Jurkat, Clone E6-1 (cell line): ENCODE measurements at places on chromosomes 12 and 14.

GRCh38 chr12:128510511-128510910, 243.5 kb downstream of the TMEM132C start:
- DNase-seq, result no peak

DNA sequence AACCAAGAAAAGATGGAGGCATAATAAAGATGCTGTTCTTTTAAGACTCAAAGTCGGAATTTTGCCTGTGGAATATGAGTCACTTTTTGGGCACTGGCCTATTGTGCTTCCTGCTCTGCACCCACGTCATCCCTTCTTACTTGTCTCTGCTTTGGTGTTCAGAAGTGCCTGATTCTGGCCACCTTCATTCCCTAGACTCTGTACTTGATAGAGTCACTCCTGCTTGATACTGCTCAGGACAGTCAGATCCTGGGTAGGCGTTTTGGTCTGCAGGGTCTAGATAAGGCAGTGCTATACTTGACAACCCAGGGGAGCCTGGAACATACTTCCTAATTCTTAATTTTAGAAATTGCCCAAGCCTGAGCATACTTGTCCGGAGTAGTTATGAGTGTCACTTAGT, 1.9 kb downstream of the LRRK2 start:
- no peak for DNase-seq

DNA sequence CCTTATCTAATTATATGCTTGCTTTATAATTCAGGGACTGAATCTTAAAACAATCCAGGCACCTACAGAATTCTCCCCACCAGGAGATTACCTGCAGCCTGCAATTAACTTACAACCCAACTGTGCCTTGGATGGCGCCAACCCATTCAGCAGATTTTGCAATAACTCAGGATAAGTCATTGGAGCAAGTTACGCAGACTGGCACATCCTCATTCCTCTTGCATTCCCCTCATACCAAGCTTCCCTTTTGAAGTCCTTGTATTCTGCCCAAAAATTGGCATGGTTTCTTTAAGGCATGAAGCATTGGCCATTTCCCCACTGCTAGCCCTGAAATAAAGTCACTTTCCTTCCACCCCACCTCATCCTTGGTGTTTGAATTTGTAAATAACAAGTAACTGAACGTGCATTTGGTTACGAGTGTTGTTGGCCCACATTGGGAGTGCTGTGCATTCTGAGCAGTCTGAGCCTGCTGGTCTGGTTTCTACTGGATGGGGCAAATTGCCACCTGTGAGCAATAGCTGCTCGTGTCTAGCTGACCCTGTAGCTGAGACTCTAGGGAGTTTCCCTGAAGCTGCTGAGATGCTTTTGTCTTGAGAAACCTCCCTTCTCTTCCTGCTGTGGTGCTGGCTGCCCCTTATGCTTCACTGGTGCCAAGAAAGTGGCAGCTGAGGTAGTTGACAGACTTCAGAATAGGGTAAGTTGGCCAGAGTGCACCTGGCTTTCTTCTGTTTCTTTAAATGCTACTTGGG, 99.2 kb upstream of the SCAF11 start:
- no peak for DNase-seq

DNA sequence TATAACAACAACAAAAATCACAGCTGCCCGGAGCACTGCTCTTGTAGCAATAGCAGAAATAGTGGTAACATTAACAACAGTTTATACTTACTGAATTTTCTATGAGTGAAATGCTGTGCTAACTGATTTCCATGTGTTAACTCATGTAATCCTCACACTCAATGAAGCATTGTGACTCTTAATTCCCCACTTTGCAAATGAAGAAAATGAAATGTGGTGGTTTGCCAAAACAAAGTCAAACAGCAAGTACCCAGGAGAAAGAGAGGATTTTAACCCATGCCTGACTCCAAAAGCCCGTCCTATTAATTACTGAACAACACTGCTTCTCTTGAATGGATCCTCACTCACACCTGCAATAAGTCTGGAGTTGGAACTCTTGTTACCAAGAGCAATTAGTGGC, 123.5 kb downstream of the MED13L start:
- no peak for DNase-seq

DNA sequence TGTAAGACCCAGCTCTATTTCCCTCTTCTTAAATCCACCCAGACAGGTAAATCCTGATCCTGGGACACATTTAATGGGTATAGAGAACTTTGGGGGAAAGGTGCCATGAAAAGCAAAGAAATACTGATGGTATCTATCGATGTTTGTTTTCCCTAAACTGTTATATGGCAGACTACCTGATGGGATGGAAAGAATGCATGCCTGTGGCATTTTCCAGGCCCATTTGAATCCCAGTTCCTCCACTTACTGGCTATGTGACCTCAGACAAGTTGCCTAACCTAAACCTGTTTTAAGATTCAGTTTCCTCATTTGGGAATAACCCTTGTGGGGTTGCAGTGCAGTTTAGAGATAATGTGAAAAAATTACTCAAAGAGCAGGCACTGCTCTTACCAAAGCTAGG, 404.5 kb downstream of the FUT8 start:
- DNase-seq, result no peak

- DNase-seq, result no peak
Measured at GRCh38 chr12:114648711-114649110, 35.3 kb downstream of the TBX3 start.

DNA sequence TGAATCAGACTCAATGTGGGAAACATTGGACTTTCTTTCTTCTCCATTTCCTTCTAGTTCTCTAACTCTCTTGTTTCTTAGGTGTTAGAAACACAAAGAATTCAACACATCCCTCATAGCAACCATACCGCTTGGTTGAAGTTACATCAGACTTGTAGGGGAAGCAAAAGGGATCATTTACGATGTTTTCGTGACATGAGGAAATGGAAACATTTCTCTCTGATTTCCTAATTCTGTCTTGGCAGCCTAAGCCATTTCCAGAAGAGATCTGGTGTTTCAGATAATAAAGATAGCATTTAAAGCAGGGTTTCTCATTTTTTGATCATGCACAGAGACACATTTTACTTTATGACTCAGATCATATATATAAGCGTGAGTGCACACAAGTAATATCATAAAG, 202.0 kb downstream of the TMEM132C start:
- no peak for DNase-seq

DNA sequence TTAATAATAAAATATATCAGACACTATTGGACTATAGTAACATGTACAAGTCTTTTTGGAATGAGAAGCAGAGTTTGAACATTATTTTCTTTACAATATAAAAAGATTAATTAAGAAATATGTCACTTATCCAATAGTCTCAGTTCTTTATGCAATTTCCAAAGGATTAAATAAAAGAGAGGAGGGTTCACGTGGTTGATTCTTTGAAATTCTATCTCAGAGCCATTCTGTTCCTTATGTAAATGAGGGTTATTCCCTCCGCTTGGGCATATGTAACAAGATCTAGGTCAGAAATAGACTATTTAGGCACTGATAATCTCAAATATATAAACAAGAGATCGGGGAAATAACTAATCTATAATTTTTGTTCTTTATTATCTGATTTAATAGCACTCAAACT, 2.1 kb upstream of the TUBA1A start:
- DNase-seq, result no peak

DNA sequence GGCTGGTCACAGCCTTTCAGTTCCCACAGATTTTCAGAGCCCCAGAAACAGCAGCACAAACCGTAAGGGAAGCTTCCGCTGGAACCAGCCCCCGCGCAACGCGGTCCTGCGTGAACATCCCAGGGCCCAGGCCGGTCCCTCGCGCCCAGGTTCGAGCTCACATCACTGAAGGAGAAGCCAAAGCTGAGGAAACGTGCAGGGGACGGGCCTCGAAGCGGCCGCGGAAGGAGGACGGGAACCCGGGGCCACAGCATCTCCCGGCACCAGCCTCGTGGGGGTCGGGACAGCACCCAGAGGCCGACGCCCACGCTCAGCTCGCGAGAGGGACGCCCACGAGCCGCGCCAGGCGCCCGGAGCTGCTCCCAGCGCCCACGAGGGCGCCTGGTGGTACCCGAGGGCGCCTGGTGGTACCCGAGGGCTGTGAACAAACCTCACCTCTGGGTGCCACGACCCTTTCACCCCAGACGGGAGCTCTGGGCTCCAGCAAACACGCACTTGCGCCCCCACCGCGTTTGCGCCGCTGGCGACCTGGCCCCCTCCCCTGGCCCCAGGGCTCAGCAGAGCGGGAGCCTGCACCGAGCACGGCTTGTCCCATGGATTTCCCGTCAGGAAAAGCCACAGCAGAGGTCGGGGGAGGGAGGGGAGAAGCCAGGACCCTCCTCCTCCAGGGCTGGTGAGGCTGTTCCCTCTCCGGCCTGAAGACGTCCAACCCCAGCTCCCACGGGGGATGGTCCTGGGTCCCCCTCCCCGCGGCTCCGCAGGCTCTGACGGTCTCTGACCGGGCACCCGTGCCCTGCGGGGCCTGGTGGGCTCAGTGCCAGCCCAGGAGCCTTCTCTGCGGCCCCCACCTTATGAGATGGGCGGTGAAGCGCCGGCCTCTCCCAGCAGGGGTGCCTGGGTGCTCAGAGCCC, 6.9 kb downstream of the LRCOL1 start:
- DNase-seq, result no peak

DNA sequence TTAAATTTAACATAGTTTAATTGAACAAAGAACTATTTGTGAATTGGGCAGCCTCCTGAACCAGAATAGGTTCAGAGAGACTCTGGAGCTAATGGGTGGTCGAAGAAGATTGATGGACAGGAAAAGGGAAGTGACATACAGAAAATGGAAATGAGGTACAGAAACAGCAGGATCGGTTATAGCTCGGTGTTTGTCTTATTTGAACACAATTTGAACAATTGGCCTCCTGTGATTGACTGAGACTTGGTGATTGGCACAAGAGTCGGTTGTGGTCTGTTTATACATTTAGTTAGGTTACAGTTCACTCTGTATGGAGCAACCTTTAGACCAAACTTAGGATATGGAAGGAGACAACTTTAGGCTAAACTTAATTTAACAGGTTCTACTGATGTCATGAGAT, 18.4 kb upstream of the CFL2 start:
- no peak for DNase-seq

- peak; percentile 99 for DNase-seq
Measured at GRCh38 chr14:91246051-91246852, 1.7 kb upstream of the GPR68 start.

DNA sequence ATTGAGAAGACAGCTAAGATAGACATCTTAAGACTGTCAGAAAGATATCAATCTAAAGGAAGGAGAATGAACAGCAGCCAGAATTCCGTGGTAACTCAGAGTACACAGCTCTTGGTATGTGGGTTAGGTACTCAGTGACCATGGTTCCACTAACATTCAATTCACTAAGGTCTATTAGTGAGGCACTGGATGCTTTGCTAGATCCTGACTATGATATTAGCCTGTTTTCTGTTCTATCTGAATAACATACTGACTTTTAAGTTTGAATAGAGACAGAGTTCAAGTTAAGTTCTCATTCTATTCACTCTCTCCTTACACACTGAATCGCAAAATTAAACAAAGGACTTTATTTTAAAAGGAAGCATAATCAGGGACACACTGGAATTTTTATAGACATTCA, 106.4 kb downstream of the PRKD1 start:
- no peak for DNase-seq

DNA sequence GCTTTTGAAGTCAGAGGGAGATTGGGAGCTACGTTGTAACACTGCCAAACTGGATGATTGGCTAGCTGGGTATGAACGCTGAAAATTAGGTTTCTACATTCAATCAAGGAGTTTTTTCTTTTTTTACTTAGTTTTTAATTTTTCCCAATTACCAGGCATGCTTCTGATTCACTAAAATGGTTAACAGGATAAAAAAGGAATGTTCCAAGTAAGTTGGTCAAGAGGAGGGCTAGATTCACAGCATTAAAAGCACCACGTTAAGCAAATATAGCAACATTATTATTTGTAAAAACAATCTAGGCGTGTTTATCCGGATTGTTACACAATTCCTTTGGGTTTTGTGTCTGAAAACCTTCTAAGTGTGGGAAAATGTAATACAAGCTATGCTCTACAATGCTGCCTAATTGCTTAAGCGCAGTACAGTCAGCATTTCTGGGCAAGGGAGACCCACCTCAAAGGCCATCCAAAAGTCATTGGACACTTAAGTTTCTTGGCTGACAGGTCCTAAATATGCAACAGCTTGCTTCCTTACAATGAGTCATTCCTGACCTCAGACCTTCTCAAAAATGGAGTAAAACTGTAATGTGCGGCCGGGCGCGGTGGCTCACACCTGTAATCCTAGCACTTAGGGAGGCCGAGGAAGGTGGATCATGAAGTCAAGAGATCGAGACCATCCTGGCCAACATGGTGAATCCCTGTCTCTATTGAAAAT, 1.2 kb downstream of the RPLP0 start:
- no peak for DNase-seq

GRCh38 chr12:132218915-132219314, 74.7 kb downstream of the NOC4L start:
- peak; percentile 57 for DNase-seq

GRCh38 chr12:124110372-124110883, 137.4 kb downstream of the ZNF664 start:
- DNase-seq, result no peak

DNA sequence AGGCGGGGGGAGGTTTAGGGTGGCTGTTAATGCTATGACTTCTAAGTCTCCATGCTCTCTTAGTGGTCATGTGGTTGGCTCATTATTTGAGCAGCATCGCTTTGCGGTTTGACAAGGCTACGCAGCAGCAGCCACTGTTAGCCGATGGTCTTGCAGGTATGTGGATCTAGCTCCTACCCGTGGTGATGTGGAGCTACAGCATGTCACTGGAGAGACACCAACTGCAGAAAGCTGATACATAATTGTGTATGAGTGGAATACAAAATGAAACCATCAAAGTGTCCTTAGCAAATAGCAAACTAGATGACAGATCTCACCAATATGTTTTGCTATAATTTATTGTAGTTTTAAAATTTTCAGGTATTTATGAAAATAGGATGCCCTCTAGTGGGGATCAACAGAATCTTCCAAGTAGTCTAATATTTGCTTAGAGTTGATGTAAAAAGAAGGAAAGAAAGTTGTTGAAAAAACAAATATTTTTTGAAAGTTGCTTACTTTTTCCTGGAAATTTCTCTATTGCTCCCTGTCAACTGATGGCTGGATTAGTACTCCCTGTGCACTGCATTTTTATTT, 94.9 kb downstream of the NAV3 start:
- DNase-seq, result peak; percentile 63

GRCh38 chr12:116498471-116498870, 60.7 kb upstream of the MAP1LC3B2 start:
- DNase-seq, result no peak

GRCh38 chr14:37202265-37202664, 4.5 kb downstream of the MIPOL1 start:
- DNase-seq, result no peak

GRCh38 chr12:23169696-23170013, 544.7 kb downstream of the ETNK1 start:
- no peak for DNase-seq

GRCh38 chr14:93954900-93955849, 21.2 kb downstream of the ASB2 start:
- no peak for DNase-seq

- no peak for DNase-seq
Measured at GRCh38 chr14:77681196-77682157, 26.3 kb downstream of the ALKBH1 start.

DNA sequence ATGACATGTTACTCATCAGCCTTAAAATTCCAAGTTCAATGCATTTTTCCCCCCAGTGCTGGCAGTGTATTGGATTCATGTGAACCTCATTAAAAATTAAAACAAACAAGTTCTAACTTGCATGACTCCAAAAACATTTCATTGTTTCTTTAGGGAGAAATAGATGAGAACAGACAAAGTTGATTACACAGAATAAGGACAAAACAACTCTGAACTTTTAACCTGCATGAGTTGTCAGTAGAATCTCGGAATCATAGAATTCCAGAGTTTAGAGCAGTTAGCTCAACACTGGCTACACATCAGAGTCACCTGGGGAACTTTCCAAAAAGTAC, 127.5 kb downstream of the TMX1 start:
- DNase-seq, result no peak

GRCh38 chr14:72515779-72516770, 377.8 kb downstream of the DPF3 start:
- DNase-seq, result no peak
